ENCODE measurements at places on chromosomes 5 and 9.

- DNase-seq = no peak
These were observed 20.0 kb downstream of the SLC24A2 start for GRCh38 chr9:19768798-19769197.

GRCh38 chr9:95729046-95729445 is 146.4 kb upstream of the ERCC6L2 start:
- DNase-seq = no peak

DNA sequence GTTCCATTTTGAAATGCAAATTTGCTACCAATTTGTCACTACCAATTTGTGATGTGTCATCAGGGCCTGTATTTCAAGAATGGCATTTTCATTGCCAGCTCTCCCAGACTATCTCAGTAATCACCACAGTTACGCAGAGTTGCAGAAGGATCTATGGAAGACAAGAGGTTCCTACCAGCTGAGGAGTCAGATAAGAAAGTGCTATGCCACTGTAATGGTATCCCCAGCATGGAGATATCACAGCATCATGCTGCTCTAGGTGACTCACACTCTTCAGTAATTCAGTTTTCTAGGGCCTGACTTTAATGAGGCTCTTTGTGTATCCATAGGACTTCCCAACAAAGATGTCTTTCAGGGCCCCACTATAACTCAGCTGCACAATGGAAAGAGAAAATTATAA is 490.3 kb downstream of the ARHGEF28 start:
- no peak for DNase-seq

DNA sequence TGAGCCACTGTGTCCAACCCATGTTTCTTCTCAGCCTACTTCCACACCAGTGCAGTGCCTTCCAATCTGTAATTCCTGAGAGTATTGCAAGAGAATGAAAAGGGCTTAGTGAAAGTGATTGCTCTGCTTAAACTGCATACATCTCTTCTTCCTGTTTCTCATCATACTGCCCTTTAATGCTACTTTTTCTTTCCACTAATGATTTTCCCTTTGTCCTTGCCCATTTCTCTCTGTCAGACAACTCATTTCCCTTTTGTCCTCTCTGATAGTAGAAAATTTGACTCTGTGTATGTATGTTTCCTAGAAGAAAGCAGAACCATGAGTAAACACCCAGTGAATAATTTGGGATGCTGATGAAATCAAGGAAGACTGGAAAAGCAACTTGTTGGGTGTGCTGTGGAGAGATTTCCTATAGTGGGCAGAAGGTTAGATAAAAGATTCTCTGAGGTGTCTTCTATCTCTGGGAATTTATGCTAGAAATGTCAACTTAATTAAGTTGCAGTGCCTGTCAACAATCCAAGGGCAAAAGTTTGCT is 102.2 kb upstream of the CHD1 start:
- no peak for DNase-seq

DNA sequence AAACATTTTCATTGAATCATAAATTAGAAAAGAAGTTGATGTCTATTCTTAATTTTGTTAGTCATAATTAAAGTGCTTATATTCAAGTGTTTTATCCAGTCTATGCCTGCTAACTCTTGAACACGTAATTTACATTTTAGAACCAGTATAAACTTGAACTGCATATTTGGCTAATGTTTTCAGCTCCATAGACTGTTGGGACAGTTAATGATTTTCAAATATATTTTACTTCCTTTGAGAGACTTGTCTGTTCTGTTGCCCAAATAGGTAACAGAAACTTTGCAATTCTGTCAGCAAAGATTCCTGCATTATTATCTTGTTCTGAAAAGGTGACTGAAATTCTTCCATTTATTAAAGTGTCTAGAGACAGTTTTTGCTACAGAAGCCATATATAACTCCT is 7.8 kb downstream of the ITGA2 start:
- no peak for DNase-seq

- no peak for DNase-seq
These were observed 4.3 kb upstream of the SURF6 start for GRCh38 chr9:133340256-133340655.

GRCh38 chr5:1546556-1546955 is 22.8 kb upstream of the LPCAT1 start:
- no peak for DNase-seq

- DNase-seq = no peak
These were observed 269.4 kb upstream of the IRX1 start for GRCh38 chr5:3325972-3326840.

DNA sequence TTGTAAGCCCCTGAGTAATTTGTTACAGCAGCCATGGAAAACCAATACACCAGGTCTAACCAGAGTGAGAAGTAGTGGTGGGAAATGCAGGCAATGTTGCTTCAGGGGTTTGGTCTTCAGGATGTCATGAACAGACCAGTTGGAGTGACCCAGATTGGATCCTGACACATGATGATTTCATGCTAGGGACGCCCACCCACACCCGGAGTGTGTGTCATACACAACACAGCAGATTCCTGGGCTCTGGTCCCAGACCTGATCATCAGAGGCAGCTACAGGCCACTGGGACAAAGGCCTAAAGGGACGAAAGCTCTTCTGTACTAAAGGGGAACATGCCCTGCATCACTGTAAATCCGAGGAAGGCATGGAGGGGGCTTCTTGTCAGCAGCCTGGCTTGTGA is 194.2 kb downstream of the NSG2 start:
- DNase-seq = no peak

DNA sequence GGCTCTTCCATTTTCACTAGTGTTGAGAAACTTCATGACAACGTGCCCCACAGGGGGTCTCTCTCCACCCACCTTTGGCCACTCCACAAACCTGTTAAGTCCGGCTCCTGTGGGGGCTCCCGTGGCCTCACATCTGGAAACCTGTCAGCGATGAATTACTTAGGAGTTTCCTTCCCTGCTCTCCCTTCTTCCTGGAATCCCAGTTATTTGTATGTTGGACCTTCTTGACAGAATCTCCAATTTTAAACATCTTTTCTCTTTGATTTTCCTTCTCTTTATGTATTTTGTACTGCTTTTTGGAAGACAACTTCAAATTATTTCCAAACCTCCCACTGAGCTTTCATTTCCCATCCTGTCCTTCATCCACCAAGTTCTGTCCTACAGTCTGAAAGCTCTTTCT is 55.1 kb upstream of the NRARP start:
- no peak for DNase-seq

GRCh38 chr9:138064547-138064946 is 187.0 kb downstream of the CACNA1B start:
- DNase-seq = no peak

DNA sequence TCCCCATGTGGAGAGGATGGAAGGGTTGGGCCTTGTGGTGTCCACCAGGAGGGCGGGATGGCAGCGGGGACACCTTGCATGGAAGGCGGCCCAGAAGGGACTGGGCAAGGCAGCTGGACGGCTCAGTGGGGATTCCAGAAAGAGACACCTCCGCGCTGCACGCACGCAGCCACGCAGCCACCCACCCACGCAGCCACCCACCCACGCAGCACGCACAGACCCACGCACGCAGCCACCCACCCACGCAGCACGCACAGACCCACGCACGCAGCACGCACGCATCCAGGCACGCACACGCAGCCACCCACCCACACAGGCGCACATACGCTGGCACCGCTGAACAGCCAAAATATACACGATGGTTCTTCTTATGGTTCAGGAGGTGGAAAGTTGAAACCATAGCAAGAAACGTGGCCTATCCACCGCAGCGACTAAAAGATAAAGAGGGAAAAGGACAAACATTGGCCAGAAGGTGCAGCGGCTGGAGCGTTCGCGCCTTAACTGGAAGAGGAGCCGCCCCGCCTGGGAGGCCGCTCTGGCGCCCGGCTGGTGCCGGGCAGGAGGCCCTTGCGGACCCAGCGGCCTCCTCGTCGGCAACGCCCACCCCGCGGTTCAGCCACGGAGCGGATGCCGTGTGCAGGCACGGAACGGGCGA is 22.2 kb upstream of the EXOC3 start:
- no peak for DNase-seq

GRCh38 chr5:76943006-76943405 is 9.8 kb upstream of the CRHBP start:
- DNase-seq = no peak

DNA sequence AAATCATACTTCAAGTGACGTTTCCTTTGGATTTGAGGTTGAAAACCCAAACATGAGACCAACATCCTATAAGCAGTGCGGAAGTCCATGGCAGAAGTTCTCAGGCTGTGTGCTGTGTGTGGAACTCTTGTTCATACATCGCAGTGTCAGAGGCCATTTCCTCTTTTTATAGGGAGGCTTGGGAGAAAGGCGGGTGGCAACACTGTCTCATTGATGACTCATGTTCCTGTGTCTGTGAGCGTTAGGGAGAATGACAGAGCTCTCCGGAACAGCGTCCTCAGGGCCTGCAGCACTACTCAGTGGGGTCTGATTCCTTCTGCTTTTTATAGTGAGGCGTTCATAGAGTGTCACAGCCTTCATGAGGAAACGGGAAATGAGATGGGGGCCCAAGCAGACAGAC is 98.8 kb upstream of the BASP1 start:
- DNase-seq = no peak

- DNase-seq = no peak
These were observed 315.1 kb downstream of the CCDC171 start for GRCh38 chr9:15867988-15868387.

DNA sequence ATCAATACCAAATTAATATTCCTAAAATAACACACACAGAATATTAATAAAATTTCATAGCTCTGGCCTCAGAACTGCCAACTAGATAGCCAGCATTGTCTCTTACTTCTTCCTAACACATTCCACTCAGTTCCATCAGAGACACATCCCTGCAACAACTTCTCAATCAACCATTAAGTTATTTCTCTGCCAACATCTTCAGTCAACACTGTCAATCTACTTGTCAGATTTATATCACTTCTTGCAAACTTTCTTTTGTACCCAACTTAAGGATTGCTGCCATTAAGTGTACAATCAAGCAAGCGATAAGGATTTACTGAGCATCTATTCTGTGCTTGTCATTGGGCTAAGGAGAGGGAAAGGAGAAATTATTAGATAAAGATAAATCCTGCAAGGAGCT is 50.8 kb downstream of the PLCXD3 start:
- DNase-seq = no peak

DNA sequence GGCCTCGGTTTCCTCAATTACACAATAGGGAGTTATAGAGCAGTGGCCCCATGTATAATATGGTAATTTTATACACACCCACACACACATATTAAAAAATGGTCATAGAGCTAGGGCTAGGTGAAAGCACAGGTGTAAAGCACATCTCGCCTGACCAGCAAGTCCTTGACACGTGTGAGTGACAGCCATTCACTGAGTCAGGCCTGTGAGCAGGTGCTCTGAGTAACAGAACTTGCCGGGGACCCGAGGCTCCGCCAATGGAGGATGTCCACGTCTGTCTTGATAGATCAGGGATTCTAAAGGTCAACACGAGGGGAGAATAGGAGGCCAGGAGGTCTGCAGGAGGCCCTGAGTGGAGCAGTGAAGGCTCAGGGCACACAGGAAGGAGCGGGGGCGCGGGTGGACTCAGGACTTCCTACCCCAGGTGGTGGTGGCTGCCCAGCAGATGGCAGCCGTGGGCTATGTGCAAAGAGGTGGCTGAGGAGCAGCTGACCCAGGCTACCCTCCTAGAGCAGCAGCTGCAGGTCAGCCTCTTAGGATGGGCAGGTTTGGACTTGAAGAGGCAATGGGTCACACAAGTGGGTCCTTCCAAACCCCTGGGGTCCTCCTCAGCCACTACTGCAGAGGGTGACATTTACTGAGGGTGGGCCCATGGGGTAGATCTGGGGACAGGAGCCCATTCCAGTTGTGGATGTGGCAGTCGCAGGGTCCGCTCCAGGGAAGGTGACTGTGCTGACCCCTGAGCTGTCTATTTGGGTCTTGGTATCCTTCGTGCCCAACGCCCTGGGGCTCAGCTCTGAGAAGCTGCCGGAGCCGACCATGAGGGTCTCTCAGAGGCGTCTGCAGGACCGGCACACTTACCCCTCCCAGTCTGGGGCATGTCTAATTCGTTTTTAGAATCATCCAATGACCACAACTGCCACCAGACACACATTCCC is 45.9 kb downstream of the PRRT1B start:
- peak; percentile 62 for DNase-seq

- no peak for DNase-seq
These were observed 210.6 kb downstream of the PCSK5 start for GRCh38 chr9:76101075-76101474.

GRCh38 chr9:135369412-135369990 is 110.1 kb upstream of the PPP1R26 start:
- DNase-seq = no peak

GRCh38 chr5:139481122-139481533 is 1.4 kb downstream of the STING1 start:
- no peak for DNase-seq

DNA sequence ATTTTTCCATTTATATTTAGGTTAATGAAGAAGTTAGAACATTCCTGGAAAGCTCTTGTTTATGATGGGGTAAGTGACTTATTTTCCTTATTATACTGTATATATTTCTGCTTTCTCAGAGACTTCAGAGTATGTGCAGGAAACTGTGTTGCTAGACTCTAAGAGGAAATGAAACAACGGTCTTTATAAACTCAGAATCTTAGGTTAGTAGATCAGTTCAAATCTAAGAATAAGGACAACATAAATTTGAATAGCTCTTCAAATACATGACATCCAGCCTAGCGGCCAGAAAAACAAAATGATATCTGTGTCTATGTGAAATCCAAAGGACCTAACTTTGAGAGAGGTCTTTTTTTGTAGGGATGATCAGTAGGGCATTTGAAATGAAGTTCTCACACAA is 94.3 kb downstream of the PRKACG start:
- no peak for DNase-seq

DNA sequence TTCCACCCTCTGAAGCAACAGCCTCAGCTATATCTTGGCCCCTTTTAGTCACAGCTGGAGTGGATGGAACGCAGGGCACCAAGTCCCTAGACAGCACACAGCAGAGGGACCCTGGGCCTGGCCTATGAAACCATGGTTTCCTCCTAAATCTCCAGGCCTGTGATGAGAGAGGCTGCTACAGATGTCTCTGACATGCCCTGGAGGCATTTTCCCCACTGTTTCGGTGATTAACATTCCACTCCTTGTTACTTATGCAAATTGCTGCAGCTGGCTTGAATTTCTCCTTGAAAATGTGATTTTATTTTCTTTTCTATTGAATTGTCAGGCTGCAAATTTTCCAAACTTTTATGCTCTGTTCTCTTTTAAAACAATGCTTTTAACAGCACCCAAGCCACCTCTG is 384.8 kb downstream of the PRR16 start:
- no peak for DNase-seq

GRCh38 chr5:120808135-120808534 is 344.0 kb downstream of the PRR16 start:
- DNase-seq = no peak
